ENCODE measurements at places on chromosomes 3 and 15.

GRCh38 chr3:9231471-9231870 lies 18.0 kb downstream of the SRGAP3 start:
- no peak for DNase-seq

- DNase-seq, result no peak
These were observed 1.5 kb upstream of the GCSAM start for GRCh38 chr3:112134335-112135124.

GRCh38 chr3:114089675-114090074 lies 33.1 kb downstream of the QTRT2 start:
- no peak for DNase-seq

DNA sequence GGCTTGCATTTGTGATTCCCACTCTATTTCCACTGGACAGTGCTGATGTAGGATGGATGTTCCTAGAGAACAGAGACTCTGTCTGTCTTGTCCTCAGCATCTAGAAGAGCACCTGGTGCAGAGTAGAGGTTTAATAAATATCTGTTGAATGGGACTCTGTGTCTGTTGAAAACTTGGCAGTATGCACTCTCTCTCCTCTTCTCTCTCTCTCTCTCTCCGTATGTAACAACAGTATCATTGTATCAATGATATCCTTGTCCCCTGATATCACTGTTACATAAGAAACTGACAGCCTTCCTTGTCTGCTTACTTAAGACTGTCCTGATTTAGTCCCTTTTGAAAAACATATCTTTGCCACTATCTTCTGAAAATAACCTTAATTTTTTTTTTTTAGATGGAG lies 24.3 kb upstream of the MGLL start:
- no peak for DNase-seq

DNA sequence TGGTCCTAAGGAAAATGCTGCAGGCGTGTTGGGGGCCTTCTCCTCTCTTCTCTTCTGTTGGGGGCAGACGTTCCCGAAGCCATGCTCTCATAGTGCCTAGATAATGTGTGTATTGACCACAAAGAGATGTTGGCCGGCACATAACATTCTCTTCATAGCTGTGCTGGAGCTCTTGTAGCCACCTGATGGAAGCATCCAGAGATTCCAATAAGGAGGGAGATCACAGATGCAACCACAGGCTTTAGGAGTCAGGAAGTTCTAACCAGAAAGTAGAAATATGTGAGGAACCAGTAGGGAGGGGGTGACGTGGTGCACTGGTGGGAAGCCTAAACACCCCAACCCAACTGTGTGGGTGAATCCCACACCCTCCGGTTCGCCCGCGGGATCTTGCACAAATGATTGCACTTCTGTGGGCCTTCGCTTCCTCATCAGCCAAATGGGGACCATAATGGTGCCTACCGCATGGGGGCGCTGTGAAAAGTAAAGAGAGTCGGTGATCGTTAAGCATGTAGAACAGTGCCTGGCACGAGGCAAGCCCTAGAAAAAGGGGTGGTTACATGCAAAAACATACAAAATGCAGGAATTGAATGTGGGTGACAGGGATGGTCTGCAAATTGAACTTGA lies 87.8 kb downstream of the TOP2B start:
- no peak for DNase-seq

- peak; percentile 66 for DNase-seq
These were observed 17.3 kb downstream of the DPH3 start for GRCh38 chr3:16247282-16248061.

DNA sequence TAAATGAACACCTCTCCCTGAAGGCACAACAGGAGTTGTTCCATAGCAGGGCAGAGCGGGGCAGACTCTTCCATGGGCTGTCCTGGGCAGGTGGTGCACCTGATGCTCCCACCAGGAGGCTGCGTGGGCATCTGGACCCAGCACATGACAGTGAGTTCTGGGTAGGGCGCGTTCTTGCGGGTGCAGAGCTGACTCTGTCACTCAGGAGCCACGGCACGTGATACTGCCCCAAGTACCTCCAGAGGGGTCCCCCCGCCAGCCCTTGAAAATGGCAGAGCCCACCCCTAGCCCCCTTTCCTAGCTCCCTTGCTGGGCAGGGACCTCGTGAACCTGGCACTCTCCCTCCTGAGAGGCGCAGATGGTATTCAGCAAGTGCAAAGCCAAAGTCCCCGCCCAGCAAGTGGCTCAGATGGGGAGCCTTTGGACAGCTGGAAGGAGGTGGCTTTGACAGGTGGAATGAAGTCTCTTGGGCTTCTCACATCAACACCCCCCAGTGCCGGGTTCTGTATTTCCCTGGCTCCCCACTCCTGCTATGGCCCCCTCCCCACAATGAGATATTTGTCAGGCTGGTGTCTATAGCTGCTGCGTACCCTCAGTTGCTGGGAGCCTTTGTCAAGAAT lies 172.1 kb downstream of the TBC1D2B start:
- DNase-seq, result no peak

DNA sequence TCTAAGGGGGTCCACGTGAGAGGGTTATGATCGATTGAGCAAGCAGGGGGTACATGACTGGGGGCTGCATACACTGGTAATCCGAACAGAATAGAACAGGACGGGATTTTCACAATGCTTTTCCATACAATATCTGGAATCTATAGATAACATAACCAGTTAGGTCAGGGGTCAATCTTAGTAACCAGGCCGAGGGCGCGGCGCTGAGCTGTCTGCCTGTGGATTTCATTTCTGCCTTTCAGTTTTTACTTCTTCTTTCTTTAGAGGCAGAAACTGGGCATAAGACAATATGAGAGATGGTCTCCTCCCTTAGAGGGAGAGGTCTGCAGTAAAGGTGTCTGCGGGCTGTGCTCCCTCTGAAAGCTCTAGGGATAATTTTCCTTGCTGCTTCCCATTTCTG lies 261.3 kb downstream of the XXYLT1 start:
- DNase-seq, result no peak

DNA sequence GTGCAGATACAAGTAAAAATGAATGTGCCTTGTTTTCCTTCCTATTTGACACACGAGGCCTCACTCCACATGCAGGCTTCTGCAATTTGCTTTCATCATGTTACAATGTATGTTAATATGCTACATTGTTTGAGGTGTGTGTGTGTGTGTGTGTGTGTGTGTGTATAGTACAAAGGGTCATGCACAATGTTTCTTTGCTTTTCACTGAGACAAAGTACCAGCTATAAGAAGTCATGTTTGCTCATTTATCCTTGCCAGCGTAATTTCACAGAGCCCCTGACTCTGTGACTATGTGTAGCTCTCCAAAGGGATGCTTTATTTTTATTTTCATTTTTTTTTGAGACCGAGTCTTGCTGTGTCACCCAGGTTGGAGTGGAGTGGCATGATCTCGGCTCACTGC lies 38.0 kb upstream of the NEDD4 start:
- DNase-seq, result no peak

GRCh38 chr3:9897408-9898372 lies 5.0 kb upstream of the IL17RE start:
- no peak for DNase-seq

DNA sequence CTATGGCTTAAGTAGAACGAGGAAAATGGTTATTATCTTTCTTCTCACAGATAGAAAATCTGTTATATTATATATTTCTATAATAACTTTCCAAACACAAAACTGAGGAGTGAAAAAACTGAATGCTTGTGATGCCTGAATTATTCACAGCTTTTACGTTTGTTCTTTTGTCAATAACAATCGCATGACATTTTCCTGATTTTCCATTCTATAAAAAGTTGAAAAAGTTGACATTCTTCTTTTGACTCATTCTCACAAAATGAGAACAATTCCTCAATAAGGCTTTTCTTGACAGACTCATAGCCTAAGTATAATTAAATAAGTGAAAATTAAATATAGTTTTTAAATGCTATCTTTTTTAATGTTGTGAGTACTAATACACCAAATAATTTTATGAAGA lies 288.8 kb upstream of the TGFBR2 start:
- no peak for DNase-seq

DNA sequence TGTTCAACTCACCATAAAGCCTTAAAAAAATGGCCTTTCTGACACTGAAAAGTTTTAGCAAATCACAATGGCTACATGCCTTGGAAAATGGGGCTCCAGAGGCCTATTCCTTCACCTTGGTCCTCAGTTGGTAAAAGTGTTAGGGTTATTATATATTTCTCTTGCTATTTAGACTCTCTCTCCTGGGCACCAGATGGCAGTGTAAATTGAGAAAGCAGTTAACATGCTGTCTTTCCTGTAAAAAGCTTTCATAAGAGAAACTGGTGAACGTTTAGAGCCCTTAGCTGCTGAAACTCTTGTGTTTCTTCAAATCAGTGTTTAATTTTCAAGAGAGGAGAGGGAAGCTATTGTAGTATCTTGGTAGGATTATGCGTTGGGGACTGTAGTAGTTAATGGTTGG lies 89.9 kb downstream of the LRTM1 start:
- DNase-seq, result no peak

DNA sequence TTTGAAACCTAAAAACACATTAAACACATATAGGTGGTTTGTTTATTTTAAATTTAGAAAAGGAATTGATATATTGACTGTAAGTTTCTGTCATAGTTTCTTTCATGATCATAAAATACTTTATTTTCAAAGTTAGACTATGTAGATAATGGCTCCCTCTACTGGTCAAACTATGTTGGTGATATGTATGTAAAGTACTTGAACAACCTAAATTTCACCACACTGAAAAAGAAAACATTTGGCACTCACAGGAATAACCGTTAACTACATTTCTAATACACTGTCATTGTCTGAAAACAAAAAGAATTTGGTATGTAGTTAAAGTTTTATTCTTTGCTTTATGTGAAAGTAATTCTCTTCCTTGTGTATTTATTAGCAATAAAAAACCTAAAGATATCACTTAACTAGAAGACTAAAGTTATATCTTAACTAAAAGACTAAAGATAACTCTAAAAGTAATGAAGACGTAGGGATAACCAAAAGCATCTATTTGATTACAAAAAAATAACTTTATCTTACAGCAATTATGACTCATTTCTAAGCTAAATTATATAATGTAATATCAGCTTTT lies 427.5 kb downstream of the VGLL3 start:
- DNase-seq, result peak; percentile 15

GRCh38 chr3:177633671-177634207 lies 436.5 kb upstream of the TBL1XR1 start:
- DNase-seq, result peak; percentile 70

GRCh38 chr3:113021471-113021870 lies 30.7 kb downstream of the GTPBP8 start:
- DNase-seq, result no peak

GRCh38 chr15:60392601-60392985 lies 5.2 kb downstream of the ANXA2 start:
- DNase-seq, result no peak

DNA sequence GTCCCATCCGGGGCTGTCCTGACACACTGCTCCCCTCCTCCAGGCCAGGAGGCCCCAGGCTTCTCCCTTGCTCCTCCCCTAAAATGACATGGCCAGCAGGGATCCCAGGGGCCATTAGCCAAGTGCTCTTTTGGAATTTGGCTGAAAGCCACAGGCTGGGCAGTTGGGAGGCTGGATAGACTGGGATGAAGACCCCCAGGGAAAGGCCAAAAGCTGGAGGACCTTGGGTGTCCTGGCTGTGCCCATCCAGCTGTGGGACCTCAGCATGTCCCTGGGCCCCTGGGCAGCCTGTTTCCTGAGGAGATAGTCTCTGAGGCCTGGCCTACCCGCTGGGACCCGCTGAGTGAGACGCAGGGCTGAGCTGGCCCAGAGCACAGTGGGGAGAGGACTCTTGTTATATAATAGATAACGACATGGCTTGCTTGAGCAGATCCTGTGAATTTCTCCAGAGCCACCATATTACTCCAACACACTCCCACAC lies 5.7 kb upstream of the PDE8A start:
- DNase-seq, result no peak

GRCh38 chr3:114718898-114719210 lies 425.0 kb downstream of the TIGIT start:
- no peak for DNase-seq

- no peak for DNase-seq
These were observed 265.5 kb upstream of the TBC1D5 start for GRCh38 chr3:18007980-18008379.

GRCh38 chr15:29233566-29233965 lies 36.1 kb downstream of the NSMCE3 start:
- no peak for DNase-seq

DNA sequence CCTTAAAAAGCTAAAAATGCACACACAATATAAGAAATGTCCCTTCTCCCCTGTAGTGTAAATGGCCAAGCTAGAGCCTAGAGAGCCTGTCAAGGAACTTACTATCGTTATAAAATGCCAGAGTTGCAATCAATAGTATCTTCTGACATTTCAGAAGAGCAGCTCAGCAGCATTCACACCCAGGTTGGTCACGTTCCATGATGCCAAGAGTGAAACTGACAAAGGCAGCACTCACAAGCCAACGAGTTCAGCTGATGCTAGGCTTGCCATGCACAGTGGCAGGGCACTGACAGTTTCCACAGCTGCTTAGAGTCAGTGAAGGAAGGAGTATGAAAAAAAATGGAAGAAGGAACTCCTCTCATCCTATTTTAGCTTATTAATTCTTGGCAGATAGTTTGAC lies 331.4 kb upstream of the CCDC54 start:
- DNase-seq, result no peak

DNA sequence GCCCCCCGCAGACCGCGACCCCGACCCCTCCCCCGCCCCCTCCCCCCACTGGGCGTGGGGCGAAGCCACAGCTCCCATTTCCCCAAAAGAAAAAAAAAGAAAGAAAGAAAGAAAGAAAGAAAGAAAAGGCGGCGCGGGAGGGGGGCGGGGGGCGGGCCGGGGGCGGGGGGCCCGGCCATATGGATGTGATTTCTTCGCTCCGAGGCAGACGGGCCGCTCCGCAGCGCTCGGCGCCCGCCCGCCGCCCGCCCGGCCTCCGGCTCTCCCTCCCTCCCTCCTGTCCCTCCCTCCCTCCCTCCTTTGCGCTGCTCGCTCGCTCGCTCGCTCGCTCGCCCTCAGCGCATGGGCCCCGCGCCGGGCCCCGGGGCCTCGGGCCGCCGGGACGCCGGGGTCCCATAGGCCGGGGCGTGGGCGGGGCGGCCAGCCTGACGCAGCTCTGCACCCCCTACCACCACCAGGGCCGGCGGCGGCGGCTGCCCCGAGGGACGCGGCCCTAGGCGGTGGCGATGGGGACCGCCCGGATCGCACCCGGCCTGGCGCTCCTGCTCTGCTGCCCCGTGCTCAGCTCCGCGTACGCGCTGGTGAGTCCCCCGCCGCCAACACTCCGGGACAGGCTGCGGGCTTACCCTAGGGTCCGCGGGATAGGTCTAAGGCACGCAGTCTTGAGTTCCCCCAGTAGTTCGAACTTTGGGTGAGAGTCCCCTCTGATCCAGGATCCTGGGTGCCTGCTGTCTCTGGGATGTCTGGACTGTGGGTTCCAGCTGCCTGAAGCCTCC lies 5.7 kb downstream of the PTH1R start:
- no peak for DNase-seq

DNA sequence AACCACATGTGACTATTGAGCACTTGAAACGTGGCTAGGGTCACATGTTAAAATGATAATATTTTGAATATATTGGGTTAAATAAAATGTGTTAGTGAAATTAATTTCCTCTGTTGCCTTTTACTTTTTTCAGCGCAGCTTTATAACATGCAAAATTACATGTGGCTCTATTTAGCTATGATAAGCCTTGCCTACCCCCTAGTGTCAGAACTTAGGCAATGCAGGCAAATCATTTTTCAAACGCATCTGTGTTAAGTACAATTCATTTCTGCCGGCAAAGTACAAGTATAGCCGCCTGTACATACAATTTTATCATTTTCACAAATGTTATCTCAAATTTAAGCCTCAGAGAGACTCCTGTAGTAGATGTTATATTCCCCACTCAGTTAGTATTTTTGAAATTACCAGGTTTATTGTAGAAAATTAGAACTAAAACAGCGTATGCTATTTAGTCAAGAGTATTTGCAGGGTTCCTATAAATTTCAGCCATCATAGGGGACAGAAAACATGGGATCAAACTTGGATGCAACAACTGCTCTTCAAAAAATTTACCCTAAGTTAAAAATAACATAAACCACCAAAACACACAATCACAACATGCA lies 56.1 kb downstream of the TAFA4 start:
- peak; percentile 47 for DNase-seq
